Endothelial cell (in vitro differentiated cells): ENCODE measurements at places on chromosomes 2 and 18. TPM values are rescaled to one million over a fixed set of nuclear protein-coding genes. Genes with fewer than 3 reads are reported as not detected.

IKZF2 gene
- 4.0 TPM for total RNA-seq

GRCh38 chr2:86563650-86564061, 413 bp upstream of the CHMP3 start:
- H3K4me1 ChIP-seq = peaks cover 14% of the 10 kb centered on the region
- H3K27ac ChIP-seq = peak overlapping the region; percentile 98
- H3K36me3 ChIP-seq = peaks cover 4% of the 10 kb centered on the region
- H3K27me3 ChIP-seq = peaks cover 4% of the 10 kb centered on the region

GRCh38 chr2:38178119-38178518, 102.2 kb upstream of the CYP1B1 start:
- DNase-seq = no peak
- peaks cover 9% of the 10 kb centered on the region for H3K4me1 ChIP-seq
- H3K36me3 ChIP-seq = no peaks in the 10 kb centered on the region
- H3K4me3 ChIP-seq = no peak overlapping the region
- no peak overlapping the region for H3K27ac ChIP-seq
- peaks cover 3% of the 10 kb centered on the region for H3K27me3 ChIP-seq

DNA sequence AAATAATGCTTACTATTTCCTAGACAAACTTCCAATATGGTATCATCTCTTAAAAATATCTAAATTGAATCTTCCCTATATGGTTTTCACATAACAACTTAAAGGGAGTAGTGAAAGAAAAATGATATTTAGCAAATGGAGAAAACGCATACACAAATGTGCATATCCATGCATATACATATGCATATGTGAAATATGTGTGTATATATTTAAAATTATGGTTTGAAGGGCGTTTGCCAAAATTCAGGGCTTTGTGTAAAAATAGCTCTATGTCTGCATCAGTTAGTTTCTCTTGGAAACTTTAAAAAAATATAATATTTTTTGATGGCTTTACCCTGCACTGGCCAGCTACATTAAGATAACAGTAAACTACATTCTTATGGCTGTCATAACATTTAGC, 986.7 kb downstream of the BCL11A start:
- DNase-seq = no peak
- no peaks in the 10 kb centered on the region for H3K36me3 ChIP-seq
- no peaks in the 10 kb centered on the region for H3K4me1 ChIP-seq
- no peaks in the 10 kb centered on the region for H3K27me3 ChIP-seq

ZC3H8 gene
- 6.1 TPM for total RNA-seq

DNA sequence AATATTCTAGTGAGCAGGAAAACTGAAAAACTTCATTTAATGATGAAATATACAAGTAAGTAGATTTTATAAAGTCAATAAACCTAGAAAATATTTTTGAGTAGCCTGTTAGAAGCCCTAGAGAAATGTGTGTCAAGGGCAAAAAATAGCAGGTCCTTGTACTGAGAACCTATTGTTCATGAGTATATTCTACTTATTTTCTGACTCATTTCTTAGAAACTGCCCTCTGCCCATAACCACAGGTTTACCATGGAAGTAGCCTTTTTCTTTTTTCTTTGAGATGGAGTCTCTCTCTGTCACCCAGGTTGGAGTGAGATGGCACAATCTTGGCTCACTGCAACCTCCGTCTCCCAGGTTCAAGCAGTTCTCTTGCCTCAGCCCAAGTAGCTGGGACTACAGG, 19.4 kb upstream of the SELENOI start:
- peaks cover 1% of the 10 kb centered on the region for H3K27me3 ChIP-seq
- H3K4me1 ChIP-seq = peaks cover 6% of the 10 kb centered on the region

DNA sequence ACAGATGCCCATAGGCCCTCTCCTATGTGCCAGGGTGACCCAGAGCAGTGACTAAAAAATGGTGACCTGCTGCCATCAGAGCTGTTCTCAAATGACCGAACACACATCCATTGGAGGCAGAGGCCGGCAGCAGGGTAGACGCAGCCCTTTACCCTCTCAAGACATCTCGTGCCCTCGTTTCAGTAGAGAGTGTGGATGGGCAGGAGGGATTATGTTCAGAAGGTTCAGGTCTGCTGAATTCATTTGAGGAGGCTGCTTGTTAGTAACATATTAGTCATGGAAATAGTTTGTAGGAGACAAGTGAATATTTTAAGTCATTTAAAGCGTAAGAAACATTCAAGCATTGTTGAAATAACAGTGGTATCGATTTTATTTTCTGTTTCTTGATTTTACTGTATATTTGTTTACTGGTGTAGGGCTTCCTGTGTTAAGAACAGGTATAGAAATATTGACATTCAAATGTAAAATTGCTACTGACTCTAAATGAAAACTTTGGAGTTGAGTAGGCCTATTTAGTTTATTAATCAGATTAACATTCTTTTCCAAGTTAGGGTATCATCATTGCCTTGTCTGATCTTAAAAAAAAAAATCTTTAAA, 82.6 kb downstream of the ZNF532 start:
- peaks cover 25% of the 10 kb centered on the region for H3K36me3 ChIP-seq
- H3K4me3 ChIP-seq = no peak overlapping the region
- H3K27me3 ChIP-seq = peaks cover 1% of the 10 kb centered on the region
- peaks cover 25% of the 10 kb centered on the region for H3K4me1 ChIP-seq

DNA sequence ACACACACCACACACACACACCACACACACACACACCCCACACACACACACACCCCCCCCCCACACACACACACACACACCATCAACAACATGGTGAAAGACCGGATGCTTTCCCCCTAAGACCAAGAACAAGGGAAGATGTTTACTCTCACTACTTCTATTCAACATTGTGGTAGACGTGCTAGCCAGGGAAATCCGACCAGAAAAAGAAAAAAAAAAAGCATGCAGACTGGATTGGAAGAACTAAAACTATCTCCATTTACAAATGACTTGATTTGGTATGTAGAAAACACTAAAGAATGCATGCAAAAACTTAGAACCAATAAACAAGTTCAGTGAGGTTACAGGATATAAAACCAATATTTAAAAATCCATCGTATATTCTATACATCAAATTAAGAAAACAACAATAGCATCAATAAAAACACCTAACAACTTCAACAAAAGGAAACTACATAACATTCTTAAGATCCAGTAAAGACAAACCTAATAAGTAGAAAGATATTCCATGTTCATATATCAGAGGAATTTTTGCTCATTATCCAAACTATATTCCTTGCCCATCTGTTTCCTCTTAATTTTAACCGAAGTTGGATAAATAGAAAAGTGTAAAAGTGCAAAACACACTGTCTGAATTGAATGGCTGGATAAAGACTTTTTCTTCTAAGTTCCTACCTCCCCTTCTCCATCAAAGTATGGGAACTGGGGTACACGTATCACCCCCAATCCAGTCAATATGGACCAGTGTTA, 51.5 kb upstream of the RNU4ATAC start:
- H3K27me3 ChIP-seq = peaks cover 6% of the 10 kb centered on the region
- no peak for DNase-seq
- peaks cover 23% of the 10 kb centered on the region for H3K36me3 ChIP-seq

PHOSPHO2 gene
- total RNA-seq = 10.5 TPM

DNA sequence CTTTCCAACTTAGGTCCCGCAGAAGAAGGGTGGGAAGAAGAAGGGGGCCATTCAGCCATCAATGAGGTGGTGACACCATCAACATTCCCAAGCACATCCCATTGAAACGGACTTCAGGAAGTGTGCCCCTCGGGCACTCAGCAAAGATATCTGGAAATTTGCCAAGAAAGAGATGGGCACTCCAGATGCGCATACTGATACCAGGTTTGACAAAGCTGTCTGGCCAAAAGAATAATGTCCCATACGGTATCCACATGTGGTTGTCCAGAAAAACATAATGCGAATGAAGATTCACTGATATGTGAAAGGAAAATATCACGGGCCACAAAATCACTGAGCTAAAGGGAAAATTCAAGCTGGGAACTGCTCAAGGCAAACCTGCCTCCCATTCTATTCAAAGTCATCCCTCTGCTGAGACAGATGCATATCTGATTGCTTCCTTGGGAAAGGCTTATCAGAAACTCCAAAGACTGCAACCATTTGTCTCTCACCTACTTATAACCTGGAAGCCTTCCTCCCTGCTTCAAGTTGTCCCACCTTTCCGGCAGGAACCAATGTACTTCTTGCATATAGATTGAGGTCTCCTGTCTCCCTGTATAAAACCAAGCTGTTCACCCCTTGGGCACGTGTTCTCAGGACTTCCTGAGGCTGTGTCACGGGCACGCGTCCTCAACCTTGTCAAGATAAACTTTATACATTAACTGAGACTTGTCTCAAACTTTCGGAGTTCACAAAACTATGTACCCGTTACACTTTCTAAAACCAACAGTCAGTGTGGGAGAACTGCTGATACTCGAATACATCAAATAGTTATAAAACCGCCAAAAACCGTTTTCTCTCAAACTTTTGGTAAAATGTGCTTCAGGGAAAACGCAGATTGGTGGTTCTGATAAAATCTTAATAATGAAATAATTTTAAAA, 1.3 kb upstream of the PDK1 start:
- peak; percentile 14 for DNase-seq
- peak overlapping the region; percentile 93 for H3K4me3 ChIP-seq
- H3K27me3 ChIP-seq = peaks cover 9% of the 10 kb centered on the region
- peaks cover 41% of the 10 kb centered on the region for H3K4me1 ChIP-seq

GRCh38 chr2:96801786-96802595, 14.1 kb upstream of the CNNM3 start:
- no peak for DNase-seq
- peaks cover 10% of the 10 kb centered on the region for H3K4me1 ChIP-seq
- H3K27me3 ChIP-seq = peaks cover 5% of the 10 kb centered on the region
- H3K4me3 ChIP-seq = no peak overlapping the region

DNA sequence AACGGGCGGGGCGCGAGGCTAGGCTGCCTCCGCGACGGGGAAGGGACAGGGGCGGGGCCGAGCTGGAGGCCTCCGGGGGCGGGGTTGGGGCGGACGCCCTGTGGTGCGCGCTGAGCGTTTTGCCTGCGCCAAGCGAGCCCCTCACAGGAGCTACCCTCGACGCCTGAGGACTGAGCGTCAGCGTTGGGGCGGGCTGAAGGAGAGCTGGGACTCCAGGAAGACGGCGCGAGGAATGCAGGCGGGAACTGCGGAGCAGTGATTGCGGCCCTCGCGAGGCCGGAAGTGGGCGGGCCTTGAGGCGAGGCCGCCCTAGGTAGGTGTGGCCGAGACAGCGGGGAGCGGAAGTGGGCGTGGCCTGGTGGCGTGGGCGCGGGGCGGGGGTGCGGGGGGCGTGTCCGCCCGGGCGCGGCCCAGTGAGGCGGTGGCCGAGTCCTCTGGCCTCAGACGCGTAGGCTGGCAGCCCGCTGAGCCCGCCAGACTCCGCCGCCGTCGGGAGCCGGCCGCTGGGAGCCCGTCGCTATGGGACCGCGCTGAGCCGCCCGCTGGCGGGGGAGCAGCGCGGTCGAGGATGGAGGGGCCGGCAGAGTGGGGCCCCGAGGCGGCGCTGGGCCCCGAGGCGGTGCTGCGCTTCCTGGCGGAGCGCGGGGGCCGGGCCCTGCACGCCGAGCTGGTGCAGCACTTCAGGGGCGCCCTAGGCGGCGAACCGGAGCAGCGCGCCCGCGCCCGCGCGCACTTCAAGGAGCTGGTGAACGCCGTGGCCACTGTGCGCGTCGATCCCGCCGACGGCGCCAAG, at the start of the genes SEPTIN10 and SOWAHC:
Gene SEPTIN10 (minus strand): TSS at position 45 of the 793 bp plus-strand sequence. CDS start 139 bp downstream, outside the sequence.
Gene SOWAHC (plus strand): TSS at position 443 of the 793 bp plus-strand sequence. CDS start 126 bp downstream, at position 569.
- peaks cover 7% of the 10 kb centered on the region for H3K36me3 ChIP-seq
- peak; percentile 97 for DNase-seq
- peaks cover 25% of the 10 kb centered on the region for H3K4me1 ChIP-seq
- H3K27ac ChIP-seq = peak within 1 kb of the TSS; percentile 88

GRCh38 chr2:234887195-234887594, 64.6 kb upstream of the SH3BP4 start:
- peaks cover 2% of the 10 kb centered on the region for H3K27me3 ChIP-seq
- H3K4me1 ChIP-seq = no peaks in the 10 kb centered on the region
- H3K4me3 ChIP-seq = no peak overlapping the region
- no peaks in the 10 kb centered on the region for H3K36me3 ChIP-seq
- no peak overlapping the region for H3K27ac ChIP-seq

DNA sequence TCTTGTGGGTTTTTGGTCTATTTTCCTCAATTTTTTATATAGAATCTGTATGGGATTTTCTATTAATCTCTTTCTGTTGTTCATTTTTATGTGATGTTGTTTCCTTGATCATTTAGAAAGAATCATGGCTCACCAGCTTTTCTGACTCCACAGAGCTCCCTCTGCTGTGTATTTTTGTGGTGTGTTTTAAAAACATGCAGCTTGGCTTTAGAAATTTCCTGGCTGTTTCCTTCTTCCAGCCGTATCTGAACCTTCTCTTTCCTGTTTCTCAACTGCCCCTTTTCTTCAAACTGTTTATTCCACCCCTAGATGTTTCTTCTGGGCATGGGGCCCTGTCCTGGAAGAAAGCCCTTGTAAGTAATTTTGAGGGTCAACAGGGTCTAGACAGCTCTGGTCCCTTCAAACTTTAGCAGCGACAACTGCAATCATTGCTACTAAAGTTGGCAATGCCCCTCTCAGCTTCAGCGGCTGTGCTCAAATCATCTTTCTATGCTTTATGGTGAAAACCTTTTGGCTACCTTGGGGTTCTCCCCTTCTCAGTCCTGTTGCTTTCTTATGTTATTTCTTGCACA, 17.6 kb upstream of the COPS8 start:
- peaks cover 5% of the 10 kb centered on the region for H3K36me3 ChIP-seq
- no peak for DNase-seq
- H3K4me1 ChIP-seq = peaks cover 17% of the 10 kb centered on the region
- peaks cover 4% of the 10 kb centered on the region for H3K27me3 ChIP-seq

DNA sequence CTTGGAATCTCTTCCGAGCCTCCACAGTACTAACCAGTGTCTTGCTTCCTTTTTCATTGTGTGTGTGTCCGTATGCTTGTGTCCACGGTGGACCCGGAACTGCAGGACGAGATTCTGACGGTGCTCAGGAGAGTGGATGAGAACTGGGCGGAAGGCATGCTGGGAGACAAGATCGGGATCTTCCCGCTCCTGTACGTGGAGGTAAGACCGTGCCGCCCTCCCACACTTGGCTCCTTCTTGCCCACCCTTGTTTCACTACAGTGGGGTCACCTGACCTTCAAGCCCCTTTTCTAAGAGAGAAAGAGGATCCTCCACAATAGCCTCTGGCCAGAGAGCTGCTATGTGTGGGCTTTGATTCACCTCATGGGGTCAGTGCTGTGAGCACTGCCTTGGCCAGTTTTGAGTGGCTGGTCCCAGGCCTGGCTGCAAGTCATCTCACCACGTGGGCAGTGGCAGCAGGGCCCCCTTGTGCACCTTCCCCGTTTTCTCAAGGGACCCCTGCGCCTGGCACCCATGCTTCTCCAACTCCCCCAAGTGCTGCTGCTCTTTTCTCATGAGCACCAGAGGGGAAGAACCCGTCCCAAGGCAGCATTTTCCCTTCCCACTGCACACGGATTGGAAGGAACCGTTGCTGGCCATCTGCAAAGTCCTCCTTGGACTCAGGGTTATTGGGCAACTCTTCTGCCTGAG, 242.1 kb downstream of the SEPTIN10 start:
- no peak overlapping the region for H3K27ac ChIP-seq
- H3K4me3 ChIP-seq = no peak overlapping the region

LIPG gene
- 19.6 TPM for total RNA-seq

KCNS3 gene
- total RNA-seq = 12.1 TPM

GPR75 gene
- 5.1 TPM for total RNA-seq

GRCh38 chr2:35503738-35504199, 851.8 kb upstream of the CRIM1 start:
- H3K4me3 ChIP-seq = no peak overlapping the region
- no peaks in the 10 kb centered on the region for H3K36me3 ChIP-seq
- H3K4me1 ChIP-seq = peaks cover 9% of the 10 kb centered on the region
- no peak overlapping the region for H3K27ac ChIP-seq
- DNase-seq = no peak

PLCD4 gene
- total RNA-seq = 90.2 TPM

- peaks cover 2% of the 10 kb centered on the region for H3K27me3 ChIP-seq
- H3K4me1 ChIP-seq = peaks cover 38% of the 10 kb centered on the region
- DNase-seq = no peak
- peak overlapping the region; percentile 48 for H3K27ac ChIP-seq
These were observed 22.9 kb downstream of the SH3BP4 start for GRCh38 chr2:234974501-234975385.
